WTC11 (cell line): ENCODE measurements at places on chromosomes 5 and 9. TPM values are rescaled to one million over a fixed set of nuclear protein-coding genes. Genes with fewer than 3 reads are reported as not detected.

DNA sequence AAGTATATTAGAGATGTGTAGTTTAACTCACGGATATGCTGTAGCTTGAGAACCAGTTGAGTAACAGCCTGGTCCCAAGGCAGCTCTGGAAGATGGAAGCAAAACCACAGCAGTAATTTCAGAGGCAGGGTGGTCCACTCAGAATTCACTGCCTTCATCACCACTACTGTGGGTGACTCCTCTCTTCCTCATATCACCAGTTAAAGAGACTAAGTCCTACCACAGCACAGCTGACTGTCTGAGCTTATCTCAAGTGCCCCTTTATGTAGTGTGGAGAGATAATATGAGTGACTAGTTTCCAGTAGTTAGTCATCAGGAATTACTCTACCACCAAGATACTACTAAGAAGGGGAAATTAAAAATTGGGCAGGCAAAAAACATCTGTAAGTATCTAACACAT, 1571.2 kb upstream of the C9orf72 start:
- no peak overlapping the region for H3K4me3 ChIP-seq
- H3K4me1 ChIP-seq = no peaks in the 10 kb centered on the region

GRCh38 chr5:64775291-64775690, 6.6 kb downstream of the CWC27 start:
- H3K36me3 ChIP-seq = peaks cover 10% of the 10 kb centered on the region
- no peak overlapping the region for H3K27ac ChIP-seq
- no peaks in the 10 kb centered on the region for H3K27me3 ChIP-seq
- H3K4me1 ChIP-seq = peaks cover 3% of the 10 kb centered on the region
- no peak for DNase-seq

- no peak overlapping the region for H3K27ac ChIP-seq
- H3K4me1 ChIP-seq = 0 out of 2 replicates have a peak, but pooled peaks cover 4% of the 10 kb centered on the region
- peaks cover 3% of the 10 kb centered on the region; the same call in 1 of the 2 replicates for H3K27me3 ChIP-seq
- no peaks in the 10 kb centered on the region for H3K36me3 ChIP-seq
Observed at GRCh38 chr9:87481890-87482855, 15.5 kb upstream of the DAPK1 start.

GRCh38 chr9:21096172-21096900, 18.6 kb upstream of the IFNB1 start:
- H3K27ac ChIP-seq = no peak overlapping the region
- no peak for DNase-seq
- H3K27me3 ChIP-seq = no peaks in the 10 kb centered on the region; the same call in 1 of the 2 replicates
- no peak overlapping the region for H3K4me3 ChIP-seq
- no peaks in the 10 kb centered on the region for H3K4me1 ChIP-seq
- H3K36me3 ChIP-seq = no peaks in the 10 kb centered on the region

CDKN2B gene
- 0.13 to 0.73 TPM (median 0.46 TPM) in 3 replicates for total RNA-seq
